T-helper 17 cell (primary cell): ENCODE measurements at places on chromosomes 4 and X.

DNA sequence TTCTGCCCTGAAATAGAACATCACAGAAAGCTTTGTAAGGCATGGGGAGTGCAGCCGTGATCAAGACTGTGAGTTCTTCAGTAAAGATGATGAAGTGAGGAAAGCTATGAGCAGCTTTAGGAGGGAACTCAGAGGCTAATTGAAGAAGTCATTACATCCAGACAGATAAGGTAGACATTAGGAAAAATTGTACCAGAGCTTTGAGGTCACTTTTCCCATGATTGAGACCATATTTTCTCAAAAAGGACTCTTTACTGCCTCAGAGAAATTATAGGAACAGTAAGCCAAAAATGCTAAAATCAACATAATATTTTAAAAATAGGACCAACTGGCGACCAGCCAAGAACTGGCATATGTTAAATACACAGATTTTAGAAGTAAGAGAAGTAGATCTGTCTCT, 11.2 kb downstream of the CHST7 start:
- no peak for DNase-seq

DNA sequence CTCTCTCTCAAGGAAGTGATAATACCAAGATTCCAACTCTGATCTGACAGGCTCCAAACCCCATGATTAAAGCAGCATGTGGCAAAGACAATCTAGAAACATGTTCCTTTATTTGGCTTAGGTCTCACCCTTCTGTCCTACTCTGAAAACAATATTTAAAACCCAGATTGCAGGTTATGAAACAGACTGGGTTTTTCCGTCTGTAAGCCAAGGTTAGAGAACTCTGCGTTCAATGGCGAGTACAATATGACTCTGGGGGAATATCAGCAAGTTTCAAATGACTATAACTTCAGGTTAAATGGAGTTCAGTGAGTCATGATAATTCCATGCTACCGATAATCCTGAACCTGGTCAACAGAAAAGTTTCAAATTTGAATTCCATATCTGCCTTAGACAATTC, 50.8 kb downstream of the ANAPC10 start:
- DNase-seq, result no peak

DNA sequence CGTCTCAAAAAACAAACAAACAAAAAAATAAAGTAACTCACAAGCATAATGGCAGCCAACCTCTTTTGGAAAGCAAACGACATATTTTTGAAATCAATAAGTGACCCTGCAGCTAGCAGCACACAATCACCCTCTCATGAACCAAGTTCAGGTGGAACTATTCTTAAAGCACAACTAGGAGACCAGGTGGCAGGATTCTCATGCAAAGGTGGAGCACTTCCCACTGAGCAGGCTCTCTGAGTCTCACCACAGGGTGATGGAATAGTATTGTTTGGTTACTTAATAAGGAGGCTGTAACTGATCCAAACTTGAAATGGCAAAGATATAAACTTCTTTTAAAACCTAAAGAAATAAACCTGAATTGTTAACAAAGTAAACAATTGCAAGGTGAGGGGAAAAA, 1293.1 kb downstream of the PCDH19 start:
- DNase-seq, result no peak

GRCh38 chr4:14564281-14564680, 438.0 kb upstream of the CPEB2 start:
- no peak for DNase-seq

DNA sequence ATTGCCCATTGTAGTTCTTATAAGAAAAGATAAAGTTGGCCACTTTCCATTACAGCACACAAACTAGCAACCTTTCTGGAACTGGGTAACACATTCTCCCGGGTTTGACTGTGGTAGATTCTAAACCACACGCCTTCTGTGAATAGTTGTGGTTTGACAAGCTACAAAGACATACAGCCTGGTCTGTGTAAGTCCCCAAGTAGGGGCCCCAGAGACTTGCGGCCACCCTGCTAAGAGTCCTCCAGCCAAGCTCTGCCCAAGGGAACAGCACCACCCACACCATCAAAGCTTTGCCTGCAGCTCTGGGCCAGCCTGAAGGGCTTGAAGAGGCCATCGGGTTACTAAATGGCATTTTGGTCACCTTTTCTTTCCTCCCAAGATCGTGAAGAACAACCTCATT, 203.4 kb downstream of the MAML3 start:
- no peak for DNase-seq

DNA sequence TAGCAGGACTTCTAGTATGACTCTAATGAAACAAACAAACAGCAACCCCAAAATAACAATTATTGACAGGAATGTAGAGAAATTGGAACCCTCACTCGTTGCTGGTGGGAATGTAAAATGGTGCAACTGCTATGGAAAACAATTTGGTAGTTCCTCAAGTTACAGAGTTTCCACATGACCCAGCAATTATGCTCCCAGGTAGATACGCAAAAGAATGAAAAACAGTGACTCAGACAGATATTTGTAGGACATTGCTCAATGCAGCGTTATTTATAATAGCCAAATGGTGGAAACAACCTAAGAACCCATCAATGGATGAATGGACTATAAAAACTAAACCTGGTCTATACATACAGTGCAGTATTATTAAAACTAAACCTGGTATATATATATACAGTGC, 646.1 kb upstream of the FRG1 start:
- no peak for DNase-seq

- DNase-seq, result no peak
Observed at GRCh38 chr4:182265881-182266280, 22.7 kb downstream of the TENM3 start.

DNA sequence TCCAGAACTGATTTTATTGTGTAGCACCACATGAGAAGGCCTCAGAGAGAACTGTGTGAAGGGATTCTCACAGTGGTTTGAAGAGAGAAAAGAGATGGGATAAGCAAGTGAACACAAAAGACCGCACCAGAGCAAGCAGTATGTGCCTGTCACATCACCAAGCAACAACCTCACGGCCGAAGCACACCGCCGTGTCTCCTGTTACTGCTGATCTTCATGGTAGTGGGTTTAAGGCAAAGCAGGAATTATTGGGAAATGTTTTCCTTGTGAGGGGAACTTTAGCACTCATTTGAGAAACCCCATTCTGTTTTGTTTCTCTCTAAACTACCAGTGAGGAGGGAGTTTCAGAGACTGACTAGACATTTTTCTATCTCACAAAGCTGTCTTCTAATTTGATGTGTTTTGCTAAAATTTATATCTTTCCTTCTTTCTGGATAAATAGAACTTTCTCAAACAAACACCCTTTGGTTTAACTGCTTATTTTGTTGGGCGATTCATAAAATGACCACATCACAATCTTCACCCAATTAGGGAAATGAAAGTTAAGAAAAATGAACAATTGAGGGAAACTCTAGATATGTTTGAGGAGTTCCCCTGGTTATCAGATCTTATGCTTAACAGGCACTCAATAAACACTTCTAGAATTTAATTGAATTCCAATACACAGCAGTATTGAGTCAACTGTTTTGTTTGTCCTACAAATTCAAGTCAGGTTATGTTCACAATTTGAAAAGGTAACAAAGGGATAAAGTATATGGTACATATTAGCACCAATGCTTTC, 16.5 kb downstream of the SH3KBP1 start:
- DNase-seq, result no peak

DNA sequence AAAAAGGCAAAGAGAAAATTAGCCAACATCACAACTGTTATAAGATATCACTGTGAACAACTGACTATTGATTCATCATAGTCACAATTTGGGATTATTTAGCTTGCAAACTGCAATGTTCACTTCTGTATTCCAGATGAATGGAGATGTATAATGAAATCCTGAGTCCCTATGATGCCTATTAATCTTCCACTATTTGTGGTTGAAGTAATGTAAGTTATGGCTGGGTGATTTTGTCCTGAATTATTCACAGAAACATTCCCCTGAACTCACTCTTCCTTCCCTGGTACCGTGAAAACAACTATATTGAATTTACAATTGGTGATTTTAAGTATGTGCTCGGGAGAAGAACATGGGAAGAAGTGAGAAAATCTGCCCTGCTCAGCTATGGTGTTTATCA, 50.8 kb upstream of the NPFFR2 start:
- DNase-seq, result no peak

GRCh38 chrX:49137492-49137891, 14.0 kb upstream of the GPKOW start:
- no peak for DNase-seq

DNA sequence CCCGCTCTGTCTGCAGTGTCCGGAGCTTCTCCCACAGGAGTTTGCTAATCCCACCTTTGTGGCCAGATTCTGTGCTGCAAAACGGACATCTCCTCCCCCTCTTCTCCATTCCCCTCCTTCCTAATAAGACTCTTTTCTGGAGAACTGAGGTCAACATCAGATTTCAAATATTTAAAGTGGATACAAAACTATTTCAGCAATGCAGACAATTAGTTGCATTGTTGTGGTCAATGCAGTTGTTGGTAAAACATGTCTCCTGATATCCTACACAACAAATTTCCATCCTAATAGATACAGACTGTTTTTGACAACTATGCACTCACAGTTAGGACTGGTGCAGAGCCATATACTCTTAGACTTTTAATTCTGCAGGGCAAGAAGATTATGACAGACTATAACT, 5.1 kb upstream of the MCUB start:
- no peak for DNase-seq

DNA sequence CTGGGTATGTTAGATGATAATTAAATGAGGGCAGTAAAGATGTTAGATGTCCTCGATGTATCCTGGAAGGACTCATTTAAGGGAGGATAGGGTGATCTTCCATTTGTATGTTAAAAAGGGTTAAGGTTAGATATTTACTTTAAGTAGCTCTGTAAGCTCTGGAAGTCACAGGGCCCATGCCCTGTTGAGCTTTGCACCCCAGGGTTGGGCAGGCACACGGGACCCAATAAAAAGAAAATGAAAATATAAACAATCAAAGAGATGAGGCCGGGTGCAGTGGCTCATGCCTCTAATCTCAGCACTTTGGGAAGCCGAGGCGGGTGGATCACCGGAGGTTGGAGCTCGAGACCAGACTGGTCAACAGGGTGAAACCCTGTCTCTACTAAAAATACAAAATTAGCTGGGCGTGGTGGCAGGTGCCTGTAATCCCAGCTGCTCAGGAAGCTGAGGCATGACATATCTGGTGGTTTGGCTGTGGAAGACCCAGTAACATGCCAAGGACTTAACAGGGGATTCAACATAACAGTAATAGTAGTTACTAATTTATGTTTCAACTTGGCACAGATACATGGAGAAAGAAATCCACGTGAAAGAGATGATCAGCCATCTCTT, 16.9 kb upstream of the PHEX start:
- no peak for DNase-seq

DNA sequence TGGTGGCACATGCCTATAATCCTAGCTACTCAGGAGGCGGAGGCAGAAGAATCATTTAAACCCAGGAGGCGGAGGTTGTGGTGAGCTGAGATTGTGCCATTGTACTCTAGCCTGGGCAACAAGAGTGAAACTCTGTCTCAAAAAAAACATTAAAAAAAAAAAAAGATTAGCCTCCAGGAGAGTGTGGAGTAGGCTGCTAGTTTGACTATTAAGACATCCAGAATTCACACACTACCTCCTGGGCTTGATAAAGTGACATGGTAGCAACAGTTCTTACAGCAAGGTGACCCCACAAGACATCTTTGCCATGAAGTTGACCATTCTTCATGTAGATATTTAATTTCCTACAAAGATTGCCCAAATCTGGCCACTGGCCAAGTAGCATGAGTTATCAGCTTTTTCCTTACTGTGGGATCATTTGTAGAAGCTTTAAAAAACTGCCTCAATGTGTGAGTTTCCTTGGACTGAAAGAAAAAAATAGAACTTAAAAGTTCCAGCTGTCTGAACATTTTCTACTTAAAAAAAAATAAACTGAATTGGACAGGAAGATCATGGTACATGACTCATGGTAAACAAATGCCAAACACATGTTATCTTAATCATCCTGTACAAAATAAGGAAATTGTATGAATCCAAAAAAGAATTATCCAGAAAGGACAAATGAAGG, 35.3 kb upstream of the SPRY1 start:
- no peak for DNase-seq

DNA sequence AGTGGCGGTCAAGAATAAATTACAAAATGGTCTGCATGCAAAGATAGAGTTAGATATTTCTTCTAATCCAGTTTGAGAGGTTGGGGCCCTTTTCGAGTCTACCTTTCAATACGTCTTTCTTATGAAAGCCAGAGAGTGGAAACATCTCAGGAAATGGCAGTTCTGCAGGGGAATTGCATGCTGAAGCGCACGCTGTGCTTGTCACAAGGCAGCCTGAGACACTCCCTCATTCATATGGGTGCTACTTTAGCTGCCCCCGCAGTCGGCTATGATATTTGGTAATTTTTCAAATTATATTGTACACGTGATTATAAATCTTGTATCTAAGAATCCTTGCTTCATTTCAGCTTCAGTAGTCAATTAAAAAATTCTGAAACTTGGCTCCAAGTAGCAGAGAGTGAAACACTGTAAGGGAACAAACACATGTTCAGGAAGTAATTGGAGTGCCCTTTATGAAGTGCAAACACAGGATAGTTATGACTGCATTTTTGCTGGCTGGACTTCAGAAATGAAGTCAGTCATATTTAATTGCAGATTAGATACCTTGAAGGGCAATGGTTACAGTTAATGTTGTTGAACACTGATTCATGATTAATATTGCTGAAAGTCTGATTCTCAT, 145.5 kb upstream of the NAP1L5 start:
- no peak for DNase-seq

- no peak for DNase-seq
Observed at GRCh38 chr4:149279776-149280175, 535.9 kb downstream of the IQCM start.

GRCh38 chrX:3690140-3690539, 23.3 kb downstream of the PRKX start:
- DNase-seq, result no peak

- DNase-seq, result no peak
Observed at GRCh38 chrX:69121321-69122000, 43.8 kb downstream of the PJA1 start.

DNA sequence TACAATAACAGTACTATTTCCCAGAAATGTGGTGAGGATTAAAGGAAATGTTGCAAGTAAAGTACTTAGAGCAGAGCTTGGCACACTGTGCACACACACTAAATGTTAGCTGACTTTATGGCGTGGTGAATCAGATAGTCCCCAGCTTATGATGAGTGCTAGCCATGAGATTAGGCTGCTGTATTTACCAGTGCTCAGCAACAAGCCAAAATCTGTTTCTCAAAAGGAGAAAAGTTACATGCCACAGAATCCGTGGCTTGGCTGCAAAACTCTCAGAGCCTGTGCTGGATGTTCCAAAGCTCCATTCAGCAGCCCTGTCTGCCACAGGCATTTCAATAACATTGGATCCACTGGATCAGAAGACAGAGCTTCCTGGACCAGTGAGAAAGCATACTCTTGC, 12.8 kb upstream of the STBD1 start:
- DNase-seq, result no peak

- DNase-seq, result no peak
Observed at GRCh38 chrX:136954930-136955329, 74.4 kb upstream of the RBMX start.

GRCh38 chr4:15636818-15637217, 18.3 kb downstream of the FBXL5 start:
- no peak for DNase-seq
